Right ventricle myocardium inferior (tissue), 1 donor: ENCODE measurements at places on chromosomes 11 and 22. TPM values are rescaled to one million over a fixed set of nuclear protein-coding genes. Genes with fewer than 3 reads are reported as not detected.

Gene FOLH1
- 0.35 TPM for total RNA-seq

- no peak for DNase-seq
These were observed 127.6 kb upstream of the C11orf58 start for GRCh38 chr11:16610738-16611388.

Gene TEX12
- total RNA-seq, result 0.54 TPM

Gene GRAP2
- 3.5 TPM for total RNA-seq

GRCh38 chr11:93474123-93474522 lies 69.1 kb downstream of the SMCO4 start:
- no peak for DNase-seq

- DNase-seq, result no peak
These were observed 2.5 kb upstream of the EIF4ENIF1 start for GRCh38 chr22:31492151-31492550.

- peak; percentile 69 for DNase-seq
These were observed 10.0 kb downstream of the OR51L1 start for GRCh38 chr11:5004424-5005274.

GRCh38 chr11:86245369-86246292 lies 1.1 kb downstream of the EED start:
- DNase-seq, result peak; percentile 65

DNA sequence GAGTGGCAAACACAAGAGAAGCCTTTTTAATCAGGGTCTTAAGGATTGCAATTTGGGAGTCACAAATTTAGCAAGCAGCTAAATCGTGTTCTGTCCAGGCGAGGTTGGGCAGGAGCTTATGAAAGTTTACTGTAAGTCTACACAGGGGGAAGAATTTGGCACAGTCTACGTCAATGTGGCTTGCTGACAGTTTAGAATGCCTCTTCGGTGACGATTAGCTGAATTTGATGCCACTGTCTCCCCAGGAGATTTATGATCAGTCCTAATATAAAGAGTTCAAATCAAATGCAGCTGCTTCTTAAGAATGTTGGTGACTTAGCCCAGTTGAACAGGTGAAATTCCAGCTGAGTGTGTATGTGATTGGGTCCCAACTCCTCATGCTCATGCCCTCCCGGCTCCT lies 114.1 kb upstream of the CLPB start:
- no peak for DNase-seq

Gene ACTN3
- total RNA-seq, result not detected

DNA sequence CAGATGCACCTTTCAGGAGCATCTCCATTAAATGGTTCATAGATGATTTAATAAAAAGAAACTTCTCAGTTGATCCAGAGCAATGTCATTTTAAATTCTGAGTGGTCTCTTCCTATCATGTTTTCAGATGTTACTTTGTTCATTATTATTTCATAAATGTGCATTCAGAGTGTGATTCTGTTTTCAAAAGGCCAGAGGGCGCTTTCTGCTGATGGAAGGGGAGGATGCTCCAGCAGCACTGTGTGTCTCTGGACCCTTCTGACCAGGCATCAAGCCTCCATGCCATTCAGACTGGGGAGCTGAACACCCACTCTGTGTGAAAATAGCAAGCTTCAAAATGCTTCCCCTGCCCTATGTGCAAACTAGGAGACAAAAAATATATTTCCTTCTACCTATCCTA lies 23.9 kb upstream of the CRTAM start:
- DNase-seq, result no peak

GRCh38 chr22:43377896-43378704 lies 33.7 kb upstream of the MPPED1 start:
- DNase-seq, result no peak

Gene PARVG
- total RNA-seq, result 3.1 TPM

GRCh38 chr11:64998141-64998540 lies 1.4 kb upstream of the BATF2 start:
- DNase-seq, result no peak

DNA sequence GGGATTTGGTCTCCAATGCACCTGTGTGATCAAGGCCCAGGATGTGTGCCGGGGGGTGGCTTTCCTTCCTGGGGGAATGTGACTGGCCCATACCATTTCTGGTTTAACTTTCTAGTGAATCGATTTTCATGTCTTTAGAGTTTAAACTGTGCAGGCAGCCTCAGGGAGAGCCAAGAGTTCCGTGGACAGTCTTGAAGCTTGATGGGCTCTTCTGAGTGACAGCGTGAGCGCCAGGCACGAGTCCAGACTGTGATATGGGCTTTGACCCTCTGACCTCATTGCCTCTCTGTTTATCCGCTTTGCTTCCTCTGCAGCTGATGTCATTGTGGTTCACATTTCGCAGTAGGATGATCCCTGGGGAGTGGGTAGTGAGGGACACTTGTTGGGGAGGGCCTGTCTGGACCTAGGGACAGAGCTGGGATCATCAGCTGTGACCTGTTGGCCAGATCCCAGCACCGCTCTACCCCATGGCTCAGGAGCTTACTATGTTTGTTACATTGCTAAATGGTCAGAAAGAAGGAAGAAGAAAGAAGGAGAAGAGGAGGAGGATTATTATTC lies 80.6 kb upstream of the CLDN5 start:
- DNase-seq, result no peak

GRCh38 chr11:134555510-134555909 lies 143.5 kb upstream of the B3GAT1 start:
- no peak for DNase-seq

Gene LDHAL6A
- not detected for total RNA-seq

- DNase-seq, result peak; percentile 66
These were observed 552 bp downstream of the PRR33 start for GRCh38 chr11:1890856-1891830.

GRCh38 chr11:47591764-47592163 lies 2.4 kb downstream of the C1QTNF4 start:
- DNase-seq, result no peak

Gene BTBD18
- not detected for total RNA-seq

Gene SPI1
- 14.6 TPM for total RNA-seq

Gene CRYAB
- total RNA-seq, result 7,453 TPM

Gene FOLR2
- 33.1 TPM for total RNA-seq

GRCh38 chr11:35253237-35253636 lies 114.3 kb downstream of the CD44 start:
- no peak for DNase-seq

DNA sequence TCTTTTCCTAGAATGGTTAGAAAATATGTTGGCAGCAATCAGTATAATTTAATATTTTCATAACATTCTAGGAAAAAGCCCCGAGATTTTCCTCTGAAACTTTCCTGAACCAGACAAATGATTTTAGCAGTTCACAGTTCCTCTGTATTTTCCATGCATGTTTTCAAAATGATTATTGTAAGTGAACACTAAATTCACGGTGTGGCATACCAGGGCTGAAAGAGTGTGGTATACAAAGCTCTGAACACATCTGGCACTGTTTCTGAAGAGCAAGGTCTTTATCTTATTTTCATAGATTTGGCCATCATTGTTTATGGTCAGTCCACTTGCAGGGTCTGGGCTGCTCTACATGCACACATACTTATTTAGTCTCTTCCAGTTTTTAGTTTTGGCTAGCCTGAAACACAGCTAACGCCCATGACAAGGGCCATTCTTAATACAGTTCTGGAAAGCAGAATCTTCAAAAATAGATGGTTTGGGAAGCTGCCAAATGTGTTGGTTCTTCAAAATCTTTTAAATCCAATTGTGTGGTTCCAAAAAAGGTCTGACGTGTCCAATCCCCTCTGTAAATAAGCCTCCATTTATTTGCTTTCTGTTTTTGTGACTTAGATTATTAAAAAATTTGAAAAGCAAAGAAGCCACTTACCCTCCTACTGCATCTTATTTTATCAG lies 7.9 kb upstream of the GAB2 start:
- no peak for DNase-seq
